ENCODE measurements at places on chromosomes 4 and X. TPM values are rescaled to one million over a fixed set of nuclear protein-coding genes. Genes with fewer than 3 reads are reported as not detected.

- peak; percentile 30 for DNase-seq
Measured at GRCh38 chr4:56910172-56910967, 2.7 kb downstream of the REST start.

DNA sequence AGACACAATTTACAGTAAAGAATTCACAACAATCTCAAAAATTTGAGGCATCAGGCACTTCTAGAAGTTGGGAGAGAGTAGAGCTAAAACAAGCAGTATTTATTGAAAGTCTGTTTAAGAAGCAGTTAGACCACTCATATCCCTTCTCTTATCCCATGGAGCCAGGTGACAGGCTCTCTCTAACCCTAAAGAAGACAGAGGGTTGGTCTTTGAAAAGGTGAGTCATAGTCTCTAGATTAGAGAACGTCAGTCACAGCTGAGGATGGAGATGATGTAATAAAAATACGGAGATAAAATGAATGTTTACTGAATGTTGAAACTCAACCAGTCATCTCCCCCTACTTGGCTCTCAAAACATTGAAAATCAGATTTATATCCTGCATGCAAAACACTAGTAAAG, 223.8 kb downstream of the CHIC2 start:
- DNase-seq = no peak

- no peak for DNase-seq
Measured at GRCh38 chrX:84165711-84166110, 22.3 kb downstream of the RPS6KA6 start.

GRCh38 chr4:101280866-101281600, 66.3 kb downstream of the PPP3CA start:
- no peak for DNase-seq

DNA sequence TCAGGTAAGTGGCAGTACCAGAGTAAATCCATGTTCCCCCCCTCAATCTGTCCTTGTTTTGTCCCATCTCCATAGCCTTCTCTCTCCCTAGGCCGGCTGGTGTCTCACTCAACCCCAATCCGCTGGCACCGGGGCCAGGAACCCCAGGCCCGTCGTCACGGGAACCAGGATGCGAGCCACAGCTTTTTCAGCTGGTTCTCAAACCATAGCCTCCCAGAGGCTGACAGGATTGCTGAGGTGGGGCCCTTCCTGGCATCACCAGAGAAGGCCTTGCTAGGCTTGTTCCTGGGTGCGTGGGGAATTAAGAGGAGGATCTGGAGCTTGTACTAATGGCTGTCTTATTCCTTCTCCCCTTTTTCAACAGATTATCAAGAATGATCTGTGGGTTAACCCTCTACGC, 2.7 kb downstream of the TSPYL2 start:
- no peak for DNase-seq

- DNase-seq = no peak
Measured at GRCh38 chrX:21756785-21757529, 959 bp downstream of the SMPX start.

PLRG1 gene
- total RNA-seq = 57.9 TPM

TXK gene
- total RNA-seq = 0.55 TPM

ABCB7 gene
- total RNA-seq = 26.3 TPM

STPG2 gene
- not detected for total RNA-seq
